ENCODE measurements at places on chromosomes 13 and 19.

GRCh38 chr19:20444202-20444885 lies 121.2 kb downstream of the ZNF737 start:
- H3K27ac ChIP-seq = no peak overlapping the region
- no peak overlapping the region for H3K4me3 ChIP-seq
- no peaks in the 10 kb centered on the region for H3K36me3 ChIP-seq
- no peaks in the 10 kb centered on the region for H3K4me1 ChIP-seq
- H3K27me3 ChIP-seq = no peaks in the 10 kb centered on the region
- DNase-seq = no peak

GRCh38 chr13:99974296-99974938 lies 2.9 kb upstream of the ZIC5 start:
- no peak for DNase-seq
- H3K36me3 ChIP-seq = no peaks in the 10 kb centered on the region
- no peak overlapping the region for H3K4me3 ChIP-seq
- H3K27ac ChIP-seq = no peak overlapping the region
- peaks cover 14% of the 10 kb centered on the region for H3K4me1 ChIP-seq
- H3K27me3 ChIP-seq = peaks cover 89% of the 10 kb centered on the region

DNA sequence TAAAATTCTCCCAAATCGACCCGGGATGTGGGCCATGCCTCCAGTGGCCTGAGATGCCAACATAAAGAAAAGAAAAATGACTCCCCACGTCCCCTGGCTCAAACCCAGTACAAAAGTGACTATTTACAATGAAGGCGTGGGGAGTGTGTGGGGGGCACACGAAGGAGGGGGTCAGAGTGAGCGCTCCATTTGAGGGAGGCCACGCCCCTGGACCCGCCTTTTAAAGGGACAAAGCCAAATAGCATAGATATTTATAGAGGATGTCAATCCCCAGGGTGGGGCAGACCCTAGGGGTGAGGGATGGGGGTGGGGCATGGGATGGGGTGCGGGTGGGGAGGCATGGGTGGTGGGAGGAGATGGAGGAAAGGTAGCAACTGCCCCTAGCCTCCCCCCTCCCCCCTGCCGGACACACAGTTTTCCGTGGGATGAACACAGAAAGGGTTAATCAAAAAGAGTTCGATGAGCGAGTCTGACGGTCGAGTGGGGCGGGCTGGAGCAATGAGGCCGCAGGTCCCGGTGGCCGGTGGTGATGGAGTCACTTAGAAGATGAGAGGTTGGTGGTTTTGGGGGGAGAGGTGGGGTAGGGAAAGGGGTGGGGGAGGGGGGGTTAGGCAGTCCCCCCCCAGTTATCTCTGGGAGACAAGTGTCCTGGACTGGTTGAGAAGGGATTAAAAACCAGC lies 20.1 kb upstream of the NANOS2 start:
- no peak overlapping the region for H3K27ac ChIP-seq
- DNase-seq = no peak
- no peak overlapping the region for H3K4me3 ChIP-seq
- H3K4me1 ChIP-seq = no peaks in the 10 kb centered on the region

DNA sequence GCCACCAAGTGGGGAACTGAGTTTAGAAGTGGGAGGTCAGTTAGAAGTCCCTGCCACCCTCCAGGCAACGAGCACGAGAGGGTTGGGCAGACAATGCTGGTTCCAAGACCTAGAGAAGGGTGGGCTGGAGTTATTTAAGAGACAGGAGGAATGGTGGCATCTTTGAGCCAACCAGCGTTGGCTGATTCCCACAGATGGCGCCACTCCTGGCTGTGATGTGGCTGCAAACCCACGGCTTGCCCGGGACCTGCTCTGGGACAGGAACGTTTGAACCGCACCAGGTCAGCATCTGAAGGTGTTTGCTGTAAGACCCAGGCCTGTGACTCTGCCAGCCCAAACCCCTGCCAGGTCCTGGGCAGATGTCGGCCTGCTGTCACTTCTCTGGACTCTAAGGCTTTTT lies 42.8 kb downstream of the BICRA start:
- no peaks in the 10 kb centered on the region for H3K27me3 ChIP-seq
- H3K27ac ChIP-seq = no peak overlapping the region
- peaks cover 3% of the 10 kb centered on the region for H3K4me1 ChIP-seq
- H3K4me3 ChIP-seq = no peak overlapping the region
- H3K36me3 ChIP-seq = peaks cover 19% of the 10 kb centered on the region

DNA sequence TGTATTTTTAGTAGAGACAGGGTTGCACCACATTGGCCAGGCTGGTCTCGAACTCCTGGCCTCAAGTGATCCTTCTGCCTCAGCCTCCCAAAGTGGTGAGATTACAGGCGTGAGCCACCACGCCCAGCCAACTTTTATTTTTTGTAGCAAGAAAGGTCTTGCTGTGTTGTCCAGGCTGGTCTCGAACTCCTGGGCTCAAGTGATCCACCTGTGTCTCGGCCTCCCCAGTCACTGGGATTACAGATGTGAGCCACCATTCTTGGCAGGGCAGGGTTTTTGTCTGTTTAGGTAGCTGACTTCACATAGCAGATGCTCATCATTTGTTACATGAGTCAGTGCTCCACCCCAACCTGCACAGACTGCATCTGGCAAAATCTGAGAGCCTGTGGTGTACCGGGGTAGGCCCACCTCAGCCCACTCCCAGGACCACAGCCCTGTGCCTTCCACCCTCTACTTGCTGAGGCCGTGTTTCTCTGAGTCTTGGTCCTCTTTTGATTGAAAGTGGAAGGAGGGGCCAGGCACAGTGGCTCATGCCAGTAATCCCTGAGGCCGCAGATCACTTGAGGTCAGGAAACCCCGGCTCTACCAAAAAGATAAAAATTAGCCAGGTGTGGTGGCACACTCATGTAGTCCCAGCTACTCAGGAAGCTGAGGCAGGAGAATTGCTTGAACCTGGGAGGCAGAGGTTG lies 4.2 kb upstream of the TNPO2 start:
- no peak for DNase-seq
- H3K27ac ChIP-seq = no peak overlapping the region
- H3K4me1 ChIP-seq = peaks cover 15% of the 10 kb centered on the region
- H3K36me3 ChIP-seq = peaks cover 50% of the 10 kb centered on the region
- H3K4me3 ChIP-seq = no peak overlapping the region

GRCh38 chr19:4173479-4174212 lies 8.7 kb downstream of the SIRT6 start:
- H3K4me1 ChIP-seq = peaks cover 9% of the 10 kb centered on the region
- H3K36me3 ChIP-seq = peaks cover 40% of the 10 kb centered on the region
- DNase-seq = no peak
- no peak overlapping the region for H3K27ac ChIP-seq

DNA sequence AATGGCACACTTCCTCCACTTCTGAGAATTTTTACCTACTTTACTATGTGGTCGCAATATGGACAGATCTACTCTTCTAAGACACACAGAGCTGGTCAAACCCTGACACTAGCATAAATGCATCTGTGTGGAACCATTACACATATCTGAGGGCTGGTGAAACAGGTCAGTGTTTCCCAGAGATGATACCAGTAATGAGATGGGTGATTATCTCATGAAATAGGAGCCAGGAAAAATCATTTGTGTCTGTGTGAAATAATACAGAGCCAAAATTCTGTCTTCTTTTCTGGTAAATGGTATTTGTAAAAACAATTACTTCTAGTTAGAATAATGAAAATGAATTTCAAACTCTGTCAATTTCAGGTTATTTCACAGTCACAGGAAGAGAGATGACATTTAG lies 71.6 kb upstream of the FARP1 start:
- peaks cover 2% of the 10 kb centered on the region for H3K4me1 ChIP-seq
- DNase-seq = no peak
- no peak overlapping the region for H3K4me3 ChIP-seq

GRCh38 chr13:101291206-101291605 lies 125.1 kb downstream of the NALCN start:
- H3K27me3 ChIP-seq = no peaks in the 10 kb centered on the region
- no peaks in the 10 kb centered on the region for H3K36me3 ChIP-seq
- no peak overlapping the region for H3K27ac ChIP-seq
- H3K4me3 ChIP-seq = no peak overlapping the region
- DNase-seq = no peak

DNA sequence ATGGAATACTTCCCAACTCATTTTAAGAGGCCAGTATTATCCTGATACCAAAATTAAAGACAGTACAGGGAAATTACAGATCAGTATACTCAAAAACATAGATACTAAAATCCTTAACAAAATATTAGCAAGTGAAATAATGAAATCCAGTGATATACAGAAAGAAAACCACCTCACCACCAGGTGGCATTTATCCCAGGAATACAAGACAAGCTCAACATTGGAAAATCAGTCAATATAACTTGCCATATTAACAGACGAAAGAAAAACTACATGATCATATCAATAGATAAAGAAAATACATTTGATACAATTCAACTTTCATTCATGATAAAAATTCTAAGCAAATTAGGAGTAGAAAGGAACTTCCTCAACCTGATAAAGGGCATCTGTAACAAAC lies 6.7 kb upstream of the GNA15 start:
- peak; percentile 68 for DNase-seq
- H3K4me1 ChIP-seq = peaks cover 14% of the 10 kb centered on the region
- H3K36me3 ChIP-seq = no peaks in the 10 kb centered on the region
- no peak overlapping the region for H3K27ac ChIP-seq
- no peaks in the 10 kb centered on the region for H3K27me3 ChIP-seq
- no peak overlapping the region for H3K4me3 ChIP-seq

DNA sequence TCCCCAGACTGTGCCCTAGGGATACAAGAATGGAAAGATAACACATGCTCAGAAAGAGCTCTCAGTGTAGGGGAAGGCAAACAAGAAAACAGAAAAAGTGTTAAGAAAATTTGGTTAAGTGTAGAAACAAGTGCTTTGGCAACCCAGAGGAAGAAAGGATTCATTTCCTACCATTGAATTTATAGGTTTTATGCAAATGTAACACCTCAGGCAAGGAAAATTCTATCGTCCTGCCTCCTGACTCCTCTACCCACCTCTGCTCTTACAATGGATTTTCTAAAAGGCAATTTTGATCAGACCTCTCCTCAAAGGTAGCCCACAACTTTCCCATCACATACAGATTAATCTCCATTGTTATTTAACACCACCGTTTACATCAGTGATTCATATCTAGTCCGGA lies 298.7 kb downstream of the RFC3 start:
- H3K27me3 ChIP-seq = no peaks in the 10 kb centered on the region
- H3K4me3 ChIP-seq = no peak overlapping the region
- no peak overlapping the region for H3K27ac ChIP-seq
- H3K4me1 ChIP-seq = no peaks in the 10 kb centered on the region
- no peak for DNase-seq
- H3K36me3 ChIP-seq = no peaks in the 10 kb centered on the region

GRCh38 chr13:45538382-45538781 lies 73.6 kb downstream of the COG3 start:
- no peaks in the 10 kb centered on the region for H3K4me1 ChIP-seq
- DNase-seq = no peak
- H3K4me3 ChIP-seq = no peak overlapping the region
- no peaks in the 10 kb centered on the region for H3K27me3 ChIP-seq

DNA sequence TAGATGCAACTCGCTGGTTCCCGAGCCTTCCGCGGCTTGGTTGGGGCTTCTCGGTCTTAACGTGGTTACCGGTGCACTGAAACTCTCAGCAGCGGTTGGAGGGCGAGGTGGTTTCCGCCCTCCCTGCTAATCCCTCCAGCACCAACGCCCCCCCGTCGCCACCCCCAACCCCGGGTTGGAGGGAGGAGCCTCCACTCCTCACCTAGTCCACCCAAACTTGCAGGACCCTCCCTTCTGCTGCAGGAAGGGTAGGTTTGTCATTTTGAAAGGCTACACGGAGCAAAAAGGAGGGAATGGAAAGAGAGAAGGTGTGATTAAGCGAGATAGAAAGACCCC lies 465.0 kb downstream of the ITGBL1 start:
- no peak for DNase-seq
- H3K4me3 ChIP-seq = no peak overlapping the region
- no peak overlapping the region for H3K27ac ChIP-seq
- peaks cover 13% of the 10 kb centered on the region for H3K4me1 ChIP-seq

DNA sequence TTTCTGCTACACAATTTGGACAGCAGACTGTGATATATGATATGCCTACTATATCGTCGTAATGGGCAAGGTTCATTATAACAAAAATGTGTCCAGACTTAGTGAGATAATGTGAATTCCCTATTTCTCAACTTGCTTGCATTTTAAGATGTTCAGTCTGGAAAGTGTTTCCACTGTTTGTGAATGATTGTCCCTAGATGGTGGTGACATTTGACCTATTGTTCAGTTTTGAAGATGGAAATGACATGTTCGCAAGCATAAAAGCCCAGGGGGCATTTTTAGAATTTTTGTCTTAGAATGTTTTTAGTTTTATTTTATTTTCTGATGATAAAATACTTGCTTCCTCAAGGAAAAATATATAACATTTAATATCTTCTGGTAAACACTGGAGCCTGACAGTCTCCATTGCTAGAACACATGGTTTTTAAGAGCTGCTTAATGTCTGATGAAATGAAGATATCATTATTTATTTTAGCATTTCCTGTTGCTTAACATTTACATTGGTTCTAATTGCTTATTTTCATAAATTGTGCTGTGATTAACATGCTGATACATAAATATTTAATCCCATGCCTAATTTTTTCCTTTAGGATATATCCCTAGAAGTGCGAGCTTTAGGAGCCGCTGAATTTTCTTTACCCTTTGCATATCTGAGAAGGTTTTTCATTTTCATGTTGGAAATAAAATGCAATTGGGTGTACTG lies 27.1 kb downstream of the MBNL2 start:
- no peak overlapping the region for H3K27ac ChIP-seq
- H3K27me3 ChIP-seq = no peaks in the 10 kb centered on the region
- peaks cover 1% of the 10 kb centered on the region for H3K4me1 ChIP-seq
- H3K4me3 ChIP-seq = peak overlapping the region; percentile 42
- peak; percentile 80 for DNase-seq
- no peaks in the 10 kb centered on the region for H3K36me3 ChIP-seq

GRCh38 chr13:39016787-39017186 lies 21.1 kb downstream of the PROSER1 start:
- no peak overlapping the region for H3K4me3 ChIP-seq
- H3K4me1 ChIP-seq = peaks cover 1% of the 10 kb centered on the region
- peaks cover 24% of the 10 kb centered on the region for H3K36me3 ChIP-seq
- no peaks in the 10 kb centered on the region for H3K27me3 ChIP-seq

DNA sequence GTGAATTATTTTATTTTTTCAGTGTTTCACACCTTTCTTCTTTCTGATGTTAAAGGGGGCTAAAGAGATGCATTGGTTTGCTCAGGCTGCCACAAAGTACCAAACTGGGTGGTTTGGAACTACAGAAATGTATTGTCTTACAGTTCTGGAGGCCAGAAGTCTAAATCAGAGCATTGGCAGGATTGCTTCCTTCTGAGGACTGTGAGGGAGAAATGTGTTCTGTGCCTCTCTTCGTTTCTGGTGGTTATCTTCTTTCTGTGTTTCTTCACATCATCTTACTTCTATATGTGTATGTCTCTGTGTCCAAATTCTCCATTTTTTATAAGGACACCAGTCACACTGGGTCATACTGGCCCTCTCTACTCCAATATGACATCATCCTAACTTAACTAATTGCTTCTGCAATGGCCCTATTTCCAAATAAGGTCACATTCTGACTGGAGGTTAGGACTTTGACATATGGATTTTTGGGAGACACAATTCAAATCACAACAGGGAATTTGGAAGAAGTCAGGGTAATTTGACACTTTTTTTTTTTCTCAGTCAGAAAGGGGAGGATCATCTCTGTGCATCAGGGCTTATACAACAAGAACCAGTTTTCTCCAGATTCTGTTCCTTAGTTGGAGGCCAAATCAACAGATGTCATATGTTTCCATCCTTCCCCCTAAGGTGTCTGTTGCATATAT lies 188.2 kb downstream of the KCNRG start:
- peaks cover 2% of the 10 kb centered on the region for H3K4me1 ChIP-seq
- H3K36me3 ChIP-seq = no peaks in the 10 kb centered on the region
- no peak overlapping the region for H3K27ac ChIP-seq
- DNase-seq = no peak

Data from mesenchymal stem cell (in vitro differentiated cells and primary cell).